Bronchial epithelial cell (primary cell): ENCODE measurements at places on chromosomes 4 and X. TPM values are rescaled to one million over a fixed set of nuclear protein-coding genes. Genes with fewer than 3 reads are reported as not detected.

DNA sequence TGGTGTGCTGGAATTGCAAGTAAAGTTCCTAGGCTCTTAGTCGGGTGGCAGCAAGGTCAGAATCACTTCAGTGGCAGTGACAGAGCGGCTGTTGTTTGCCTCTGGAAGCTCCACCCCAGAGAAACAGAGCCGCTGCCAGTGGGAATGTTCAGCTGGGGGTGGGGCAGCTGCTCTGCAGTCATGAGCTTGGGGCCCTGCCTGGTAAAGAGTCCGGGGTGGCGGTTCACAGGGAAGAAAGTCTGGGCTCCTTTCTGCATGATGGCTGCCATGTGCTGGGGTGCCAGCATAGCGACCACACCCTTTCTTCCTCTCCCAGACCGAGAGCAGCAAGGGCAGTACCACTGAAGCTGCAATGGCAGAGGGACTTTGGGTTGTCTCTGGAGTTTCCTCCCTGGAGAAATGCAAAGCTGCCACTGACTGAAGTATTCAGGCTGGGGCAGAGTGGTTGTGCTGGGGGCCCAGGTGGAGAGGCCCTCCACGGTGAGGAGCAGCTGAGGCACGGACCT, 108.8 kb upstream of the CENPE start:
- peak; percentile 10 for DNase-seq

DNA sequence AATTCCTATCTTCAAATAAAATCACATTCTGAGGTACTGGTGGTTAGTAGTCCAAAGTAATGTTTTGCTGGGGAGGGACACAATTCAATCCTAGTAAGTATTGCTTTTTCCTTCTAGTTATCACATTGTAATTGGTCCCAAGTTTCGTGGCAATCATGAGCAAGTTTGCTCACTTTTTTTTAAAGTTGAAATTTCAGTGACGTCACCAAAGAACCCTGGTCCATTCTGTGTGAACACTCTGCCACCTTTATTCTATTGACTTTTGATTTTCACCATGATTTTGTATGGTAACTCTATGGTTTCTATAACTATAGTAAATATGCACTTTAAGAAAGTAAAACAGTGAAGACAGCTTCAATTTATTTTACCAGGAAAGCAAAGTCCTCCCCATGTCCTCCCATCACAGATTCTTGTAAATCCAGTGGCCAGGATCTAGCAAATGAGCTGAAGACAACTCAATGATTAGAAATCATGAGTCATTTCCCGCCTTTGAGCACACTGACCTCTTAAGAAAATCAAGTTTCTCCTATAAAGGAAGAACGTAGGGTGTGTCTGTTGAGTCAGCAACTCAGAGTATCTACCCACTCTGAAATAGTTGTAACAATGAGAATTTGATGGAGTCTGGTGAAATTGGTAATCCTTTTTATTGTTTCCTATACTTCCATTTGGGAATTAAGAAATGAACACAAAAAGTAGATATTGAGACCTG, 1306.6 kb upstream of the PABPC4L start:
- peak; percentile 95 for DNase-seq

DNA sequence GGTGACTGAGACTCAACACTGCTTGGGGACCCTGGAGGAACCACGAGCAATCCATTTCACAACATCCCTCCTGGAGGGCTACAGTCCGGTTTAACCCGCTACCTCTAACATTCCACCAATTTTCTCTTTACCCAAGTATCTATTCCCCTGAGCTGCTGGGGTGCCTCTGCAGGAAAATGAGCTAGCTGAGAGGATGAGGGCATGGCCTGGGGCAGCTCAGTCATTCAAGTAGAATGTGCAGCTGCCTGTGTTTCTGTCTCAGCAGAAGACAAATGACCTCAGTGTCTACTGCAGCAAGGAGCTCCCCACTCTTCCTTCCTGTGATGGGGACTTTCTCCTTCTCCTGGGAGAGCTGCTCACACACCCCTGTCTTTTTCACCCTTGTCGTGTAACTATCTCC, 120.8 kb downstream of the ZNF518B start:
- peak; percentile 89 for DNase-seq

- peak; percentile 10 for DNase-seq
Observed at GRCh38 chrX:133473451-133473850, 58.2 kb upstream of the GPC4 start.

- DNase-seq = no peak
Observed at GRCh38 chrX:1500701-1501624, 36.0 kb downstream of the P2RY8 start.

DNA sequence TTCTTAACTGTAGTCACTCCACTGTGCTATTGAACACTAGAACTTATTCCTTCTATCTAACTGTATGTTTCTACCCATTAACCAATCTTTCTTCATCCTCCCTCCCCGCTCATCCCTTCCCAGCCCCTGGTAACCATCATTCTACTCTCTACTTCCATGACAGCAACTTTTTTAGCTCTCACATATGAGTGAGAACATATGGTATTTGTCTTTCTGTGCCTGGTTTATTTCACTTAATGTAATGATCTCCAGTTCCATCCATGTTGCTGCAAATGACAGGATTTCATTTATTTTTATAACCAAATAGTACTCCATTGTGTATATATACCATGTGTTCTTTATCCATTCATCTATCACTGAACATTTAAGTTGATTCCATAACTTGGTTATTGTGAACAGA, 186.5 kb downstream of the GABRB1 start:
- no peak for DNase-seq

Gene PDE5A
- 5.8 and 10.1 TPM in 2 replicates for total RNA-seq

Gene STARD8
- total RNA-seq = not detected in 2 replicates
